NCI-H345 (cell line): ENCODE measurements at places on chromosomes 3 and 15.

GRCh38 chr3:97793420-97794019, 28.3 kb upstream of the CRYBG3 start:
- peak; percentile 34 for DNase-seq

DNA sequence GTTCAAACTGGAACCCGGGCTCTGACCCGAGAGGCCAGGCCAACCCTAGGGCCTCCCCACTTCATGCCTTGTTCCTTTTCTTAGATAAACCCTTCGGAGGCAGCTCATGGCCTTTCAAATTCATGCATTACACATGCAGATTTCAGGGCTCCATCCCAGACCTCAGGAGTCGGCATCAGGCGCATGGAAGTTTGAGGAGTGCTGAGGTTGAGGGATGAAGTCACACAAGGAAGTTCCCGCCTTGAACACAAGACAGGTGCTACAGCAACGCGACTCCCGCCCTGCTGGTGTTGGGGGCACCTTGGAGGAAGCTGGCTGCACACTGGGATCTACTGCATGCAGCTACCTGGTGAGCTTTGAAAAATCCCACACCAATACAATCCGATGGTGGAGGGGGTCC, 245.2 kb upstream of the LYSMD4 start:
- no peak for DNase-seq

DNA sequence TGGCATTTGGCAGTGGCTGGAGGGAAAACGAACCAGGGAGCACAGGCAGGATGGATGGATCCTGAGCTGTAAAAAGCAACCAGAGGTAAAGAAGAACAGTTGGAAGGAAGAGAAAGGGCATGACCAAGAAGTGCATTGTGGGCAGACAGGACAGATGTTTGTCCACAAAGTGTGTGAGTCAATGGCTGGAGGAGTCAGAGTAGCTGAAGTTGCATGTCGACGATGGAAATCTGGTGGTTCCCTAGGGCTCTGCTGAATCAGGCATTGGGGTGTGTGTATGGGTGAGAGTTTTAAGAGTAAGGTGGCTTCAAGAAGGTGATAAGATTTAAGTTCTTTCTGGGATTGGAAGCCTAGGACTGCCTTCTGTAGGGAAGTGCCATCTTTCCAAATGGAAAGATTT, 214.0 kb upstream of the BHLHE40 start:
- no peak for DNase-seq

DNA sequence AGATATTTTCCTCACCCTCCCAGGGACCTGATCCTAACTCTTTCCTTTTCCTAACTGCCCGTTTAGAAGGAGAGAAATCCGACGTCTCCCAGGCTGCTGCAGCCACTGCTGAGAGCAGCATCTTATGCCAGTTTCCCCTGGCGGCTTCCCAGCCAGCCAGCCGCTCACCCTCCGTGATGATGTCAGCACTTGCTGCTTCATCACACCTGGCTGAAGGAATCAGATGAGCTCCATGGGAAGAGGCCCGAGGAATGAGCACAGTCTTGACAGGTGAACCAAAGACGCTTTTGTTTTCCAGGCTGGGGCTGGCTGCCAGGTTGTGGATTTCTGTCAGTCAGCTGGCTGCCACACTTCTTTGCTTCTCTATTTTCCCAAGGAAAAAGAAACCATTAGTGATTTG, 445.1 kb upstream of the RBMS3 start:
- DNase-seq = no peak

- no peak for DNase-seq
Measured at GRCh38 chr3:20930034-20930433, 744.0 kb upstream of the SGO1 start.

GRCh38 chr15:100002787-100003536, 269.7 kb upstream of the LYSMD4 start:
- no peak for DNase-seq

DNA sequence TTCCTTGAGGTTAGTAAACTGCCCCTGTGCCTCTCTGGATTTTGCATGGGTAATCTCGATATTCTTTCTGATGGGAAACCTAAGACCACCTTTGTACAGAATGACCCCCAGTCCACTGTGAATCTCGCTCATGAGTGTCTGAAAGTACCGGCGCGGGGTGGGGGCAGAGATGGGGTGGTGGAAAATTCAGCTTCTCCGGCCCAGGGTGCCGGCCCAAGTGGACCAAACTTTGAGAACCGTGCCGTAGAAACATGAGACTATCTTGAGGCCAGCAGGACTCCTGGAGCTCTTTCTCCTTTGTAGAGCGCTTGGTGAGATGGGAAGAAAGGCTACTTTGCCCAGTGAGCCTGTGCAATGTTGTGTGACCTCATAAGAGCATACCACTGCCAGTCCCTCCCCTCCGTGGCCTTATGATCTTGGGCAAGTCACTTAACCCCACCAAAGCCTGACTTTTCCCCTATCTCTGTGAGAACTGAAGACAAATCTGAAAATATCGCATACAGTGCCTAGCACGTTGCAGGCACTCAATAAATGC, 40.4 kb upstream of the VEPH1 start:
- DNase-seq = no peak

- peak; percentile 61 for DNase-seq
Measured at GRCh38 chr3:125967156-125967555, 1.8 kb upstream of the ROPN1B start.

- DNase-seq = no peak
Measured at GRCh38 chr15:42053914-42054313, 33.1 kb upstream of the PLA2G4E start.

- no peak for DNase-seq
Measured at GRCh38 chr3:134028486-134029255, 1.1 kb downstream of the SLCO2A1 start.

GRCh38 chr15:66040211-66040892, 171.1 kb downstream of the RAB11A start:
- no peak for DNase-seq

GRCh38 chr3:194654443-194654842, 17.5 kb downstream of the LSG1 start:
- DNase-seq = no peak

DNA sequence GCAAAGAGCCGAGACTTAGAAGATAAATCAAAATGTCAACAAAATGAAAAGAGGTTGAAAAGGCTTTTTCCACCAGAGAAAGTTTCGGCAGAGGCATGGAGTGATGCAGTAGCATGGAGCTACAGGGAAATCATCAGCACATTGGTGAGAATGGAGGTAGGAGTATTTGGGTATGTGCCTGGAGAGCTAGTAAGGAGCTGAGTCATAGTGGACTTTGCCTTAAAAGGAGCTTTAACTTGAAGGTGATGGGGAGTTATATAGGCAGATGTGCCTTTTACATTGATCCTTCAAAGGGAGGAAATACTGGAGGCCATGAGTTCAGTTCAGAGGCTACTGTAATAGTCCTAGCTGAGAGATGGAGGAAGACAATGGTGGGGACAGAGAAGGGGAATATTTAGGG, 44.3 kb downstream of the IL5RA start:
- no peak for DNase-seq

DNA sequence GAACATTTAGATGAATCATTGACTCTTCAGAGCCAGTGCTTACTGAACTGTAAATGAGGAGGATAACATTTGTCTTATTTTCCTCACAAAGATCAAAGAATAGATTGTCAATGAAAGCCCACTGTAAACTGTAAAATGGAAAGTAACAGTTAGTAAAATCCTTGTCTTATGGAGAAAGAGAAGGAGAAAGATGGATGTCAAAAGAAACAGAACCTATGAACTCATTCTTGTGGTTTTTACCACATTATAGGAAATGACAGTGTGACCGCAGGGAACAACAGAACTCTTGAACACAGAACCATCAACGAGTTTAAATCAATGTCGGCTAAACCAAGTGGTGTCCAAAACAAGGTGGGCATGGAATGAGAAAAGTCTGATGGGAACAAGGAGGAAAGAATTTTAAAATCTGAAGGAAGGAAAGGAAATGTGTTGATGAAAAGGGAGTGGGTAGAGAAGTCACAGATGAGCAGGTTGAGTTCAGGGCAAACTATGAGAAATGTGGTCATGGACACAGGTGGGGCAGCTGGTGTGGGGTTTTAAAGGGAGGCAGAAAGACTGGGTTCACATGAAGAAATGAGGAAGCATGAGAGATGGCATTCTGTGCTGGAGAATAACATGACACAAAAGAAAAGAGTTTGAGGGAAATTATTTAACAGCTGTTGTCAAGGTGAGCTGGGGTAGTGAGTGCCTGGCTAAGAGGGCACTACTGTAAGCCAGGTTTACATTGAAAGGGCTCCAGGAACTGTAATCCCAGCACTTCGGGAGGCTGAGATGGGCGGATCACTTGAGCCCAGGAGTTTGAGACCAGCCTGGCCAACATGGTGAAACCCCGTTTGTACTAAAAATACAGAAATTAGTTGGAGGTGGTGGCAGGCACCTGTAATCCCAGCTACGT, 42.4 kb upstream of the ETV5 start:
- DNase-seq = no peak

- no peak for DNase-seq
Measured at GRCh38 chr15:84885801-84886200, 1.3 kb downstream of the SLC28A1 start.

DNA sequence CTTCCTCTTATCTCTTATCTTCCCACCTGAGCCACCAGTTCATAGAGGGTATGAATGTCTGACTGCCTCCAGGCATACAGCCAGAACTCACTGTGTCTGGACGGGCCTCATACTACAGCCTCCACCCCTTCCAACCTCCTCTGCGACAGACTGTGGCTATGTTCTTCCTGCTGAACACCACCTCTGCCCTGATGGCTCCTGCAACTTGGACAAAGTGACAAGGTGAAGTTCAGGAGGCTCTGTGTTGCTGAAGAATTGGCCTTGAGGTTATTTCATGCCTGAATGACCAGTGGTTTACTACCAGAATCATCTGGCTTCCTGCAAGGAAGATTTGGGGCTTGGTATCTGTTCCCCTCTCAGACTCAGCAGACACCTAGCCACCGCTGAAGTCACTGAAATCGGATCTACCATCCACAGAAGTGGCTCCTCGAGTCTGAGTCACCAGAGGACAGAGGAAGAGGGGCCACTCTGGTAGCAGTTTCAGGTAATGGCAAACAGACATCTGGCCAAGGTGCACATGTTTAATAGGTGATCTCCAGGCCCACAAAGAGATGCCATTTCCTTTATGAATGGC, 14.2 kb upstream of the ULK3 start:
- DNase-seq = no peak

- DNase-seq = no peak
Measured at GRCh38 chr15:39582977-39583595, 2.2 kb downstream of the THBS1 start.

DNA sequence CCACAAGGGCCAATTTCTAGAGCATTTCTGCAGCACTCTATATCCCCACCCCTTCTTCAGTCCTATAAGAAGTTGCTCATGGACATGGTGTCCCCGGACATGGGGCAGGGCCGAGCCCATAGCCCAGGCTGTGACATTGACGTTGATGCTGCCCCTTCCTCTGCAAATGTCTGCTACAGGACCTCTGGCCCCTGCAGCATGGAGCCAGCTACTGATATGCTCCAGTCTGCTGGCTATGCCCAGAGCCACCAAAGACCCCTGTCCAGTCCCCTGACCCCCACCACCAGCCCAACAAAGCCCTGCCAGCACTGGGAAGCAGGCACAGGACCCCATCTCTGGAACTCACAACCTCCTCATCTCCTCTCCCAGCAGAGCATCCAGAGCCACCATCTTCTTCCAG, 120.1 kb upstream of the SMAD3 start:
- DNase-seq = no peak

- no peak for DNase-seq
Measured at GRCh38 chr3:13281507-13282357, 138.4 kb downstream of the NUP210 start.

DNA sequence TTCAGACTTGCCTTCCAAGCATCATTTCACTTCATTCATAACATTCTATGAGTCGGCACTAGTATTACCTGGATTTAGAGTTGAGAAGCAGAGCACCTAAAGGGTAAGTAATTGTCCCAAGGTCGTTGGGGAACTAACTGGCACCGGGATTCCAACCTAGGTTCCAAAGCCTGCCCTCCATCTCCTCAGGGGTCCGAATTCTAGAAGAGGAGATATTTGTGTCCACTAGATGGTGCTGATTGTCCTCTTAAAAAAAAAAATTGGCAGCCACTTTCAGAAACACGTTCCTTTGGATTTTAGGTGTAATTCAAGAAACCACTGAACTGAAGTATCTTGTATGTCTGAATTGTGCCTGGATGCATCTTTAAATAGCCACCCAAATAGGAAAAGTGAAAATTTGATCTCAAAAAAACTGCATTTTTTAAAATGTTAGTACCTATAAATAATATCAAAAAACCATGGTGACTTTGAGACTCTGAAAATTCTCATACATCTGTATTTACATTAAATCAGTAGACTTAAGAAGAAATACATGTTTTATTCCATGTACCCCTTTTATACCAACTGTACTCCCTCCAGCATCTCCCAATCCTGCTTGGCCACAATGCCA, 3.9 kb upstream of the FSIP1 start:
- DNase-seq = peak; percentile 62

DNA sequence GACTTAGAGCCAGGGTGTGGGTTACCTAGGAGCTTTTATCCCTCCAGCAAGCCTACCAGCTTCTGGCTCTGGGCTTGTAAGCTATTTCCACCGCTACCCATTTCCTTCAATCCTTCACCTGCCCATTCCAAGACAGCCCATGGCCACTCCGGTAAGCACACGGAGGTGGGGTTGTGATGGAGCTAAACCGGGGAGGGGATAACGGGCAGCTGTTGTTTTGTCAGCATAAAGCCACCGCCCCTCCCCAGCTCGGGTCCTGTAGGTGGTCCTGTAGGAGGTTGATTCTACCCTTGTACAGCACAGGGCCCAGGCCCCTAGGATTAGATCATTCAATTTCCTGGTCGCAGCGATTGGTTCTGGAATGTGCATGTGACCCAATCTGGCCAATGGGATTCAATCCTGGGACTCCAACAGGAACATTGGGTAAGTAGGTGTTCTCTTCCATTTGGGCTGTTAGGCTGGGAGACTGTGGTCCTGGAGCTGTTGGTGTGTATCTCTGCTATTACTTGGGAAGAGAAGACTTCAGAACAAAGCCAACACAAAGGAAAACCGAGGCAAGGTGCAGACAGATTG, 150.6 kb downstream of the RAB11A start:
- no peak for DNase-seq

GRCh38 chr15:99454107-99454809, 111.5 kb upstream of the MEF2A start:
- no peak for DNase-seq

DNA sequence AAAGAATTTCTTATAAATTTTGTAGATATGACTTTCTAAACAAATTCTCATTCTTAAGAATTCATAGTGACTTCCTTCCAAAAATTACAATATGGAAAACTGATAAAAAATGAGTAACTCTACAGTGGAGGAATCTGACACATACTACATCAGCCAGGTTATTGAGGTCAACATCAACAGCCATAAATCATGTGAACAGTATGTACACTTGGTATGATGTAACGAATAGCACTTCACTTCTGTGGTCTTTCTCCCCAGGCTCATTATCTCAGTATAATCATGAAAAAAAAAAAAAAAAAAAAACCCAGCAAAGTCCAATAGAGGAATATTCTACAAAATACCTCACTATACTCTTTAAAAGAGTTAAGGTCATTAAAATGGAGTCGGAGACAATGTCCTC, 111.2 kb upstream of the SUCLG2 start:
- no peak for DNase-seq

DNA sequence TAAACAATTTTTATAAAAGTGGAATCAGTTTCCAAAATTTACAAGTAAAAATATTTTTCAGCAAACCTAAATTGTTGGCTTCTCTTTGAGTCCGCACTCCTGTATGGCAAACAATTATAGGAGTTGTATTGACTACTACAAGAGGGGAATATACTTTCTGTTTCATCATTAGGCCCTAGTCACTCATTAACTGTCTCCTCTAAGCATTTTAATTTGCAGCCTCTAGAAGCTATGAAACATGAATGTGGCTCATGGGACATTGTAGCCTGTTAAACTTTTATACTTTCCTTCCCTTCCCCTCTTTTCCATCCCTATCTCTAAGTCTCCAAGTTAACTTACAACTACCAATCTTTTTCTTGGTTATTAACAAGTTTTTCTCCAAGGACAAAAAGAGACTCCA, 58.9 kb upstream of the CBLB start:
- no peak for DNase-seq
